Stimulated activated CD4-positive, alpha-beta T cell treated with anti-CD3 and anti-CD28 coated beads, Interleukin-1b, Interleukin-23, amount 100 ng/mL, for 1 hour (primary cell): ENCODE measurements at places on chromosomes 16 and 17.
A peak's percentile ranks its signal among the peaks of the same experiment; 100 is the strongest.

DNA sequence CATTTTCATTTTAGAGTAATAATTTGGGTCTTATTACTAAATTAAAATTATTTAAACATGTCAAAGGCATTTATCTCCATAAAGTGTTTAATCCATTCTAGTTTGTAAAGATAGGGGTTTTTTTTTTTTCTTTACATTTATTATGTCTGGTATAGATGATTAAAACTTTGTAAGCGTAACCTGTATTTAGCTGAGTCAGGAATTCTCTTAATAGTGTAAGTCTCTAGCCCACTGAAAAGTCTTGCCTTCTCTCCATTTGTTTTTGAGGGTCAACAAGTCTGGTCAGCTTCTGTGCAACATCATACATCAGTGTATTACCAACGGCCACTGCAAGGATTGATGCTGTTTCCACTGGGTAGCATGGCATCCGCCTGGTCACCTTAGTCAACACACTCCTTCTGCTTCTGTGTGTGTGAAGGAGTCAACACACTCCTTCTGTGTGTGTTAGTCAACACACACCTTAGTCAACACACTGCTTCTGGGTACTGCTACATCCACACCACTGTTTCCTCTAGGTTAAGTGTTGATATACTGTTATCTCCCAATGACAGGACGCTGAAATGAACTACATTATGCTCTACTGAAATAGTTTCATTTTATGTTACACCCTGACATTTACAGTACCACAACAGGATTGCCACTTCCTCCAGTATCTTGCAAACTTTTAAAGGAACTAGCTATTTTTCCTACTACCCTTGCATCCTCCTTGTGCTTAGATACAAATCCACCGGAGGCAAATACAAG is 37.3 kb upstream of the VWA3A start:
- no peak for DNase-seq

DNA sequence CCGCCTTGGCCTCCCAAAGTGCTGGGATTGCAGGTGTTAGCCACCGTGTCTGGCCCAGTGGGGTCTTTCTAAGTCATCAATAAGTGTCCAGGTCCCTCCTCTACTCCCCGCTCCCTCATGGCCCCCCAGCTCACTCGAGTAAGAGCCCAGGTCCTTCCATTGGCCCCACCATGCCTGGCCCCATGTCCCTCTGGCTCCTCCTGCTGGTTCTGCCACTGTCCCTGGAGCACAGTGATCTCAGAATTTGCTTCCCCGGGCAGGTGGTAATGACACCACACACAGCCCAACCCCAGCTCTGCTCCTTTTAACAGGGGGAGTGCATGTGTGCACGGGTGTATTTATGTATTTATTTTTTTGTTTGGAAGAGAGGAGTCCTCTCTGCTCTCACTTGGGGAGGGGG is 19.6 kb downstream of the MGAT5B start:
- DNase-seq, result no peak

- DNase-seq, result no peak
Observed at GRCh38 chr17:55434721-55435120, 13.1 kb upstream of the MMD start.

DNA sequence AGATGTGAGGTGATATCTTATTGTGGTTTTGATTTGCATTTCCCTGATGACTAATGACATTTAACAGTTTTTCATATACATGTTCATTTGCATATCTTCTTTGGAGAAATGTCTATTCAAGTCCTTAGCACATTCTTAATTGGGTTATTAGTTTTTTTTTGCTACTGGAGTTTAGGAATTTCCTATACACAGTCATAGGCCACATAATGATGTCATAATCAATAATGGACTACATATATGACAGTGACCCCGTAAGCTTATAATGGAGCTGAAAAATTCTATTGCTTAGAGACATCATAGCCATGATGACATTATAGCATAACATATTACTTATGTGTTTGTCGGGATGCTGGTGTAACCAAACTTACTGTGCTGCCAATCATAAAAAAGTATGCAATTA is 83.7 kb downstream of the ABCA8 start:
- no peak for DNase-seq

DNA sequence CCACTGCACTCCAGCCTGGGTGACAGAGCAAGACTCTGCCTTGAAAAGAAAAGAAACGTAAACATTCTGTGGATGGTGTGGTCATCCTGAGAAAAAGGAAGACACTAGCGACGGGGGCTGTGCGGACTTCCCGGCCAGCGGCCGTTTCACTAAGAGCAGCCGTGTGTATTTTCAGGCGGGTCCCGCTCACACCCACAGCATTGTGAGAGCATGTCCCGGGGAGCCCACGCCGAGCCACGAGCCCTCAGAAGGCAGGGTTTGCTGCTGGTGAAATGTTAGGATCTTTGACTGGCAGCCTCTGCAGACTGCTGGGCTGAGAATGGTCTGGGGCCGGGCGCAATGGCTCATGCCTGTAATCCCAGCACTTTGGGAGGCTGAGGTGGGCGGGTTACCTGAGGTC is 40.3 kb downstream of the LMF1 start:
- no peak for DNase-seq

DNA sequence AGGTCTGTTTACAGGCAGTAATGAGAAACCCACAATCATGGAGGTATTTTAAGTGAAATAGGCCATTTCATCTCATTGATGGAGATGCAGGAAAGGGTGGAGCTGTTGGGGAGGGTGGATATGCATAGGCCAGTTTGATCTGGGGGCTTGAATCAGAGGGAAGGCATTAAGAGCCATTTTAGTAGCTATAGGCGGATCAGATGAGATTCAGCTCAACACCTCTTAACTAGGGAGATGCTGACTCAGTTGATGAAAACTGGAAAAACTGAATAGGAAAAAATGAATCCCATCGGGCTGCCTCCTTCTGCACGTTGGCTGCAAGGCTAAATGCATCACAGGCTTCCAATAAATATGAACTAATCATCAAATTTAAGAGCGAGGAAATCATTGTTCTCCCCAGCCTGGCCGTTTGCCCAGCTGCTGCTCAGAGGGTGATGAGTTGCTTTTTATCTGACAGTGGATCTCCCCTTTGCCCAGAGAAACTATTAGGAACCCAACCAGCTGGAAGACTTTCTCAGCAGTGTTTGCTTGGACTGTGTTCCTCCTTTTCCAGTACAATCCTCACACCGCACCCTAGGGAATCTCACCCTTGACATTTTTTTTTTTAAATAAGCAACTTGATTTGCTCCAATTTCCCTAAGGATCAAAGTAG is 149.6 kb downstream of the SOX9 start:
- no peak for DNase-seq

GRCh38 chr17:27109346-27109745 is 184.6 kb upstream of the WSB1 start:
- DNase-seq, result no peak

GRCh38 chr17:60864708-60865005 is 187.0 kb downstream of the BCAS3 start:
- no peak for DNase-seq

GRCh38 chr16:74462361-74462760 is 41.1 kb upstream of the CLEC18B start:
- DNase-seq, result no peak

DNA sequence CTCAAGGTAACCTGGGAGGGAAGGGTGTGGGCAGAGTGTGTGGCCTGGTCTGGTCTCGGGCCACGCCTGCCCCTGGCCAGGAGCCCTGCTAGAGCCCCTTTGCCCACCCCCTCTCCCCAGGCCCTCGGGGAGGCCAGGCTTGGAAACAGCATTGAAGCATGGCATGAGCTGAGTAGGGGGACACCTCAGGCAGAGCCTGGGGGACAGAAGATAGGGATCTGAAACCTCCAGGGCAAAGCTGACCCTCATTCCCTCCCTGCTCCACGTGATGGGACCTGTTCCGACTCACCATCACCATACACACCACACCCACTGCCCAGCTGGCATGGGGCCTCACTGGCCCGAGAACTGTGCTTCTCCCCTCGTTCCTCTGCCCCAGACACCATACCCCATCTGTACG is 2.5 kb downstream of the RFNG start:
- no peak for DNase-seq

GRCh38 chr16:30892670-30893416 is 1.0 kb downstream of the BCL7C start:
- no peak for DNase-seq

- DNase-seq, result no peak
Observed at GRCh38 chr17:64259426-64259825, 3.6 kb downstream of the TEX2 start.

GRCh38 chr17:49861150-49861884 is 13.4 kb upstream of the TAC4 start:
- peak; percentile 21 for DNase-seq

GRCh38 chr16:70747703-70748631 is 53.0 kb downstream of the VAC14 start:
- no peak for DNase-seq

DNA sequence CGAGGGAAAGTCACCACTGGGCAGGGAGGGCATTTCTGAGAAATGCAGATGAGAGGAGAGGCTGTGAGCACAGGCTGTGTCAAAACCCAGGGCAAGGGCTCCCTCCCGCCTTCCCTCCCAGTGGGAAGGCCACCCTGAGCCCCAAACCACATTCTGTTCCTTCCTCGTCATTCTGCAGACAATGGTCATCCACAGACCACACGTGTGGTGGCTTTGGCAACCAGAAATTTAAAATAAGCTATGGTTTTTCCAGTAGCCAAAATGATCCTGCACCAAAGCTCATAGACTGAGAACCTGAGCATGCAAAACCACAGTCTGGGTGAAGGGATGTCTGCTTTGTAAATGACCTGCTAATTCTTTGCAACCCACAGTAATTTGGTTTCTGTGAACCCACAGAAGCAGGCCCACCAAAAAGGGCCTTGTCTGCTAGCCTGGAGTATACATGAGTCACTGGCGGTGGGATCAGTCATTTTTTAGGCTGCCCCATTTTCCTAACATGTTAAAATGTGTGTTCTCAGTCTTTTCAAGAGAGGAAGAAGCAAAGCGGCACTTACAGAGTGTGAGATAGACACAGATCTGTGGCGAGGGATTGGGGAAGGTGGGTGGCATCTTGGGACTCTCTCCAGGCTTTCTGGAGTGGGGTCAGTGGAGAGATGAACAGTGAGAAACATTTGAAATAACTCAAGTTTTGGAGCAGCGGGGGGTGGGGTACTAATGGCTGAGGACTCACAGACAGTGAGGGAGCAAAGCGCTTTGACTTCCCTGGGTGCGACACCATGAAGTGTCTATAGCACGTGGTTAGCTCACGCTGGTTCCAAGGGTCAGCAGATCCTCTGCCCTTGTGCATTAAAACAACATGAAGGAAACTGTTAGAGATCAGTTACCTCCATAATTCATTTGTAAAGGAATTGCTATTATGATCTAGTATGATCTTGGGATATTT is 20.5 kb downstream of the GRB7 start:
- DNase-seq, result no peak

DNA sequence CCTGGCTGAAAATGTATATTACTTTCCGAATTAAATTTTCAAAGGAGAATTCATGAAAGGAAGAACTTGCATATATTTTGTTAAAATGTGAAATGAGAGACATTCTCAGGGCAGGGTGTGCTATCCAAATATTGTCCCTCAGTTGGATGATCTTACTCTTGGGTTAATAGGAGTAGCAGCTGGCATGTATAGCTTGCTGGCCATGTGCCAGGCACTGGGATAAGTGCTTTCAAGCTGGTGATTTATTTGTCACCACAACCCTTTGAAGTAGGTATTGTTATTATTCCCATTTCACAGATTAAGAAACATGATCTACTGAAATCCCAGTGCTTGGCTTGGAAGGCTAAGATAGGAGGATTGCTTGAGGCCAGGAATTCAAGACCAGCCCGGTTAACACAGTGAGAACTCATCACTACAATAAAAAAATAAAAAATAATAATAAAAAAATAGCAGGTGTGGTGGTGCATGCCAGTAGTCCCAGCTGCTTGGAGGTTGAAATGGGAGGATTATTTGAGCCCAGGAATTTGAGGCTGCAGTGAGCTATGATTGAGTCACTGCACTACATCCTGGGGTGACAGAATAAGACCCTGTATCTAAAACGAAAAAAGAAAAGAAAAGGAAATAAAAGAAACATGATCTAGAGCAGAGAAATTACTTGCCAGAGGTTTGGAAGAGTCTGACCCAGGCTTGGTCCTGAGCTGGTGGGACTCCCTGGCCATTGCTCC is 11.6 kb upstream of the MPHOSPH6 start:
- DNase-seq, result no peak

DNA sequence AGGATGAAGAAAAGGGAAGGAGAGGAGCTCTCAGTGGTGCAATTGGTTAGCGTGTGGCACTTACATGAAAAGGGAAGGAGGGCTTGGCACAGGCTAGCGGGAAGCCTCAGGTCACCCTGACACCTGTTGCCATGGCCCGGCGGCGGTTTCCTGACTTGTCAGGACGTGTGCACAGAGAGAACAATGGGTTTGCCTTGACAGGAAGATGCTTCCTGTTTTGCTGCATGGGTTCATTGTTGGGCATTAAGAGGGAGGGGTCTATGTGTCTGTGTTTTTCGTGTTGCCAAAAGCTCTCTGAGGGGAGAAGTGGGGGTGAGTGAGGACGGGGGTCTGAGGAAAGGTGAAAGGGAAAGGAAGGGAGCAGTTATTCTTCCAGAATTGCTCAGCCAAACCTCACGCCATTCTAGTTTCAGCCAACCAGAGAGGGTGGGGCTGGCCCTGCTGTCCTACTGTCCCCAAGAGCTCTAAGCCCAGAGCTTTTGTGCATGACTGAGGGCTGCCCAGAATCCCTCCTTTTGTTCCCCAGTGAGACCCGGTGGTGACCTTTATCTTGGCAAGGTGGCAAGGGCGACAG is 17.1 kb upstream of the CCR7 start:
- DNase-seq, result no peak

DNA sequence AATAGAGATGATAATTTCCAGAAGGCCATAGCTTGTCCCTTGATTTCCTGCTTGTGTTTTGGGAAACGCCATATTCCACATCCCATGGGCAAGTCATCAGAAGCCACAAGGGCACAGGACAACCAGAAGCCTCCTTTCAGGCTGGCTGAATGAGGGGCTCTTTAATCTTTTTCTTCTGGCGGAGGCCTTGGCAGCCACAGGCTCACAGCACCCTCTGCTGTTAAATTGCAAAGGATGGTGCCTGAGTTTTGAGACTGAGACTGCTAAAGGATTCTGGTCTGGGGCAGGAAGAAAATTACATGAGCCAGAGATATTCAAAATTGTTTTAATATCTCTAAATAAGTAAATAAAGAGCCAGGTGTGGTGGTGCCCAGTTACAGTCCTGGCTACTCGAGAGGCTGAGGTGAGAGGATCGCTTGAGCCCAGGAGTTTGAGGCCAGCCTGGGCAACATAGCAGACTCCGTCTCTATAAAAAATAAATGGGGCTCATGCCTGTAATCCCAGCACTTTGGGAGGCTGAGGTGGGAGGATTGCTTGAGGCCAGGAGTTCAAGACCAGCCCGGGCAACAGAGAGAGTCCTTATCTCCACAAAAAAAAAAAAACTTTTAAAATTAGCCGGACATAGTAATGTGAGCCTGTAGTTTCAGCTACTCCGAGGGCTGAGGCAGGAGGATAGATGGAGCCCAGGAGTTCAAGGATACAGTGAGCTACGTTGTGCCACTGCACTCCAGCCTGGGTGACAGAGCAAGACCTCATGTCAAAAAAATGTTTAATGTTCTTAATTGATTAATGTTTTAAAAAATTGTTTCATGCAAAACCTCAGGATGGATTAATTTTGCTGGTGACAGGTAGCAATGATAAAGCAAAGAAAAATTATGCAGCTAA is 26.3 kb downstream of the AARSD1 start:
- DNase-seq, result no peak
